Esophagus muscularis mucosa (tissue), 4 donors: ENCODE measurements at places on chromosomes 3 and 15. TPM values are rescaled to one million over a fixed set of nuclear protein-coding genes. Genes with fewer than 3 reads are reported as not detected.

Gene ESYT3
- 0.83 TPM for total RNA-seq

Gene SPINT1
- total RNA-seq: 2.8 TPM

Gene UPK1B
- not detected for total RNA-seq

Gene KNSTRN
- total RNA-seq: 4.6 TPM

Gene OCA2
- total RNA-seq: 0.17 TPM

Gene PIF1
- 0.78 TPM for total RNA-seq

Gene SHQ1
- total RNA-seq: 19.9 TPM

DNA sequence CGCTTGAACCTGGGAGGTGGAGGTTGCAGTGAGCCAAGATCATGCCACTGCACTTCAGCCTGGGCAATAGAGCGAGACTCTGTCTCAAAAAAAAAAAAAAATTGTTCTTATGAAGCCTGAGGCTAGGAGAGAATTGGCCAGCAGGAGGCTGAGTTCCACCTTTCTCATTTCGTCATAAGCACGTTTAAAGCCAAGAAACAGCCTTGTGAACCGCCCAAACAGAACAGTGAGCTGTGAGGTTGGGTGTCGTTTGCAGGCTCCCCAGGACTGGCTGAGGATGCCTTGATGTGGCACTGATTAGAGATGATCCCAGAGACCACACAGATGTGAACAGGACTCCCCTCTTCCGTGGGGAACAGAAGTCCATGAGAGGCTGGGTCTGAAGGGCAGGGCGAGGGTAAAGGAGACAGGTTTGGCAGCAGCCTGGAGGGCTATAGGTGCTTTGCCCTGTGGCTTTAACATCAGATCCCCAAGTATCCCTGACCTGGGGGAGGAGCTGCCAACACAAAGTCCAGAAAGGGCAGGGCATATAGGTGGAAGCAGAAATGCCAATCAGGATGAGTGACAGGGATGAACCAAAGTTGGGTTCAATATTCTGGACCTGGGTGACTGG lies 52.9 kb downstream of the CLEC3B start:
- H3K4me1 ChIP-seq: no peaks in the 10 kb centered on the region
- no peaks in the 10 kb centered on the region for H3K27me3 ChIP-seq
- H3K27ac ChIP-seq: no peak overlapping the region
- H3K36me3 ChIP-seq: no peaks in the 10 kb centered on the region
- DNase-seq: no peak
- no peak overlapping the region for H3K4me3 ChIP-seq

DNA sequence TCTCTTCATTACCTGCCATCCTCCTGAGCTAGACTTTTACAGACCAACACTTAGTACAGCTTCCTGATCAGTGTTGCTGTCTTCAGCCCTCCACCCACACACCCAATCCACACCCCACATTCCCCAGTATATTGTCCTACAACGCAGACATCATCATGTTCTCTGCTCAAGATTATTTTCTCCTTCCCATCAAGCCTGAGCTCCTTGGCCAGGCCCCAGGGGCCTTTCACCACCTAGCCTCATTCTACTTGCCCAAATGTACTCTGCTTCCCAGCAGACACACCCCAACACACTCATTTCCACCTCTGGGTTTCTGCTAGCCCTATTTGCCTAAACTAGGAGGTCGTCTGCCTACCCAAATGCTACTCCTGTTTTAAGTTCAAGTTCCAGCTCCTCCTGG lies 37.0 kb downstream of the DAPK2 start:
- no peak overlapping the region for H3K27ac ChIP-seq
- H3K4me3 ChIP-seq: no peak overlapping the region
- H3K36me3 ChIP-seq: no peaks in the 10 kb centered on the region
- no peaks in the 10 kb centered on the region for H3K27me3 ChIP-seq
- H3K4me1 ChIP-seq: peaks cover 6% of the 10 kb centered on the region

GRCh38 chr3:125136515-125136914 lies 76.0 kb downstream of the SLC12A8 start:
- H3K27ac ChIP-seq: peak overlapping the region; percentile 13
- no peak overlapping the region for H3K4me3 ChIP-seq
- no peaks in the 10 kb centered on the region for H3K36me3 ChIP-seq
- H3K27me3 ChIP-seq: no peaks in the 10 kb centered on the region

DNA sequence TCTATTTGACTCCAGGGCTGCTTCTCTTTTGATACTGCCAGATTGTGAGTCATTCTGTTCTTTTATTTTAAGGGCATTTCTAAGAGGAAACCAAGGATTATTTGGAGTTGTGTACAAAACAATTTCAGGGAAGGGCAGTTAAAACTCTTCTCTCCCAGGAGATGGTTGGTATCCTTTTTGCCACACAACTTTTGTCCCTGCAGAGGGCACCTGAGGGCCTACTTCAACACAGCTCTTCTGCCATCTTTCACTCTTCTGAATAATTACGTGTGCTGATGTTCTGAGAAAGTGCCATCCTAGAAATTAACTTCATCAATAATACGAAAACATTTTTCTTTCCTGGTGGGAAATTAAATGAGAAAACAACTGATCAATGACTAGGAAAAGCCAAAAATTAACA lies 75.7 kb upstream of the GADL1 start:
- H3K27me3 ChIP-seq: no peaks in the 10 kb centered on the region
- no peak overlapping the region for H3K4me3 ChIP-seq
- no peaks in the 10 kb centered on the region for H3K4me1 ChIP-seq
- no peaks in the 10 kb centered on the region for H3K36me3 ChIP-seq
- no peak overlapping the region for H3K27ac ChIP-seq

DNA sequence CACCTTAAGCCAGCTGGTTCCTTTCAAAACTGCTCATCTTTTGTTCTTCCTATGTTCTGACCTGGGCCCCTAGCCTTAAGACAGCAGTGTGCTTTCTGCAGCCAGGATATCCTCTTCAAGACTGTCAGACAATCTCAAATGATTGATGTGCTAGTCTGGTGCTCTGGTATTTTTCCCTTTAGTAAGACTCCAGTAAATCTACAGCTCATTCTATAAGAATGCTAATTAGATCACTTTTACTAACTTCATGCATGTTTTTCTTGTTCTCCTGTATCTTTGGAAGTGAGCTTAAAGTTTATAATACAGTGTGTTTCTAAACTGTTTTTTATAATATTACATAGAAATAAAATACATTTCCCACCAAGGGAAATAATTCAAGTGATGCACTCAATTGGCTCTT lies 220.9 kb upstream of the NANOGP8 start:
- no peak for DNase-seq
- no peaks in the 10 kb centered on the region for H3K36me3 ChIP-seq
- H3K4me3 ChIP-seq: no peak overlapping the region
- H3K4me1 ChIP-seq: peaks cover 48% of the 10 kb centered on the region
- H3K27ac ChIP-seq: peak overlapping the region; percentile 67

- H3K27ac ChIP-seq: no peak overlapping the region
- H3K4me3 ChIP-seq: no peak overlapping the region
- H3K36me3 ChIP-seq: no peaks in the 10 kb centered on the region
- DNase-seq: no peak
Measured at GRCh38 chr3:170442947-170443346, 24.3 kb downstream of the CLDN11 start.

DNA sequence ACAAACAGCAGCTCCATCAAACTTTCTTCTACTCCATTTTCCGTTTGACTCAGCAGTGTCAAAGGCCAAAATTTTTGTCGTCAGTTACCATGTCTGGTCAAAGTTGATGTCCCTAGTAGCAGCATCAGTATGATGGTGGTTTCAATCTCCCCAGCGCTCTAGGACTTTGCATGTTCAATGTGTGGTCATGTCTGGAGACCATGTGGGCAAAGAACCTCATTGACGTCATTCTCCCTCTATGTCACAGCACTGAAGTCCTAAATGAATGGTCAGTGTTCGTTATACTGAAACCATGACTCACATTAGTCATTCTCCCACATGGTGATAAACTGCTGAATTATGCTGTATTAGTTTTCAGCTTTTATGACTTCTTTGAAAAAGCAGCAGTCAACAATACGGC lies 23.2 kb downstream of the SHC4 start:
- no peak overlapping the region for H3K4me3 ChIP-seq
- H3K27me3 ChIP-seq: no peaks in the 10 kb centered on the region
- no peak for DNase-seq
- H3K4me1 ChIP-seq: peaks cover 3% of the 10 kb centered on the region

- H3K27me3 ChIP-seq: no peaks in the 10 kb centered on the region
- no peak for DNase-seq
- H3K4me1 ChIP-seq: no peaks in the 10 kb centered on the region
- H3K4me3 ChIP-seq: no peak overlapping the region
Measured at GRCh38 chr15:41096178-41096577, 19.9 kb downstream of the INO80 start.

DNA sequence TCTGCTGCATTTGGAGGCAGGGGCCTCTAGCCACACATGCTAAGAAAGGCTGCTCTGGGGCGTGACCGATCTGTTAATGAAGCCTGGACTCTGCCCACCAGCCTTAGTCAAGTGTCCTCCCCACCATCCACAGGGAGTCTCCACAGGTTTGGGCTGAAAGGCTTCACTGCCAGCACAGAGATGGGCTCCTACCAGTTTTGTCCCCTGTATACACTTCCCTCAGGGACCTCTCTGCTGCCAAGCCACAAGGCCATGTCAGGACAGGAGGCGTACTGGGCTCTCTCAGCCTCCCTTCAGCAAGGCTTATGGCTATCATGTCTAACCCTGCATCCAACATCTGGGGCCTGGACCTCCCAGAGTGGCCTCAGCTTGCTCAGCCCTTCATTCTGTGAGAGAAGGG lies 23.5 kb downstream of the KIF9 start:
- no peak overlapping the region for H3K27ac ChIP-seq
- no peak for DNase-seq
- H3K27me3 ChIP-seq: no peaks in the 10 kb centered on the region
- H3K4me1 ChIP-seq: no peaks in the 10 kb centered on the region

- H3K27me3 ChIP-seq: no peaks in the 10 kb centered on the region
- H3K27ac ChIP-seq: peak overlapping the region; percentile 73
- DNase-seq: no peak
- H3K36me3 ChIP-seq: no peaks in the 10 kb centered on the region
- H3K4me3 ChIP-seq: no peak overlapping the region
Measured at GRCh38 chr3:155232605-155233004, 60.9 kb downstream of the STRIT1 start.

DNA sequence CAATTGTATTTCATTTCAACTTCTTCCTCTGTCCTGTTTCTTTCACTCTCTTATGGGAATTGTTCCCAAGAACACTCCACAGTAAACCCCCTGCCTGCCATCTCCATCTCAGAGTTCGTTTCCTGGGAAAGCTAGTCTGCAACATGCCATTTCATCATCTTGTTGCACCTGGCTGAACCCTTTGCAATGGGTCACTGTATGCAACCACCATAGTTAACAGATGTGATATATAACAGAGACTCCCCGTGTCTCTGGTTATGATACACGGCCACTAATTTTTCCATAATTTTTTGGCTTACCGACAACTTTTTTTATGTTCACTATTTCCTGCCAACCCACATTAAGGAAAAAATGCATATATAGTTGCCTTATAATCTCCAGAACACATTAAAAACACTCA lies 95.5 kb downstream of the CHST2 start:
- H3K4me3 ChIP-seq: no peak overlapping the region
- DNase-seq: peak; percentile 57
- H3K36me3 ChIP-seq: no peaks in the 10 kb centered on the region
- H3K27me3 ChIP-seq: no peaks in the 10 kb centered on the region
